Hematopoietic multipotent progenitor cell treated with erythropoietin and hydrocortisone succinate and interleukin-3 and kit ligand, for 8 days (in vitro differentiated cells): ENCODE measurements at places on chromosomes 11 and 22.

- DNase-seq, result no peak
These were observed 732.1 kb downstream of the NELL1 start for GRCh38 chr11:21401496-21401895.

DNA sequence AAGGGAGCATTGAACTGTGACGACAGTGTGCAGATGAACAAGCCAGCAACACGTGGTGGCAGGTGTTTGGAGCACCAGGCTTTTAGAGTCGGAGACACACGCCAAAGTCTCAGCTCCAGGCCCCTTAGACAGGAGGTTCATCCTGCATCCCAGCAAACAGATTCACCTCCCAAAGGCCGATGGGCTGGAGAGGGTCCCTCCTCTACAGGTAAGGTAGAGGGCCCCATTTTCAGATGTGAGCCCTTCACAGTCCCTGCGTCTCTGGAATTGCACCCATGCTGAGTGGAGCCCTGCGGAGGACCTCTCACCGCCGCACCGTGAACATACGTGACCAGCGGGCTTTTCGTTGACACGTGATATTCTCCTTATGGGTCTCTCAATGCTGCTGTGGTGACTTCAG, 109.0 kb upstream of the B3GAT1 start:
- no peak for DNase-seq

GRCh38 chr11:116697639-116698038, 75.1 kb downstream of the BUD13 start:
- DNase-seq, result no peak

DNA sequence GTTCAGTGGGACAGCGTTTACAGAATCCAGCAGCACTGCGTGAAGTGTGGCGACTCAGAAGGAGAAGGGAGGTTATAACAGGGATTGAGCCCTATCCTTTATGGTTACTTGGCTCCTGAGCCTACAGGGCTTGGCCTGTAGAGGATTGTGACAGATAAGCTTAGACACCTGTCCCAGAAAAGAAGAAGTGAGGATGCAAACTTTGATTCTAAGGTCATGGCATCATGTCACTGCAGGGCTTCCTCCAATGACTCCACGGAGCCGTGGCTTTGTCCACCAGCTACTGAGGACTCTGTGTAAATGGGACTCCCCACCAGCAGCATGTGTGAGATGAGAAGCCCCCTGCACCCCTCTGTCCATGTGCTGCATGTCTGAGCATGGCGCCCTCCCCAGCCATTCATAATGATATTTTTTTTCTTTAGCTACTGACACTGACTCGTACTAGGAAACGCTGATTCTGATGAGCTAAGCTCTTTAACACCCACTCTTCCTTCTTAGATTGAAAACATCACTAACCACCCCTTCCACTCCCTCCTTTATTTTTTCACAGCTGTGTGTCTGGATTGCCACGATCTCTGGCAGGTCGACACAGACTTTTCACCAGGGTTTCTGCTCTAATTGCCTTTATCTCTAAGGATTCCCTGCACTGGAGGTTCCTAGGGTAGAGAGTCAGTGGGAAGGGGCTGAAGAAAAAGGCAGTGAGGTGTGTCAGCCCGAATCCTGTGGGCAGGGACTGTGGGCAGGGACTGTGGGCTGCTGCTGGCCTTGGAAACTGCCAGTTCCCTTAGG, 65.5 kb upstream of the TTC12 start:
- no peak for DNase-seq

DNA sequence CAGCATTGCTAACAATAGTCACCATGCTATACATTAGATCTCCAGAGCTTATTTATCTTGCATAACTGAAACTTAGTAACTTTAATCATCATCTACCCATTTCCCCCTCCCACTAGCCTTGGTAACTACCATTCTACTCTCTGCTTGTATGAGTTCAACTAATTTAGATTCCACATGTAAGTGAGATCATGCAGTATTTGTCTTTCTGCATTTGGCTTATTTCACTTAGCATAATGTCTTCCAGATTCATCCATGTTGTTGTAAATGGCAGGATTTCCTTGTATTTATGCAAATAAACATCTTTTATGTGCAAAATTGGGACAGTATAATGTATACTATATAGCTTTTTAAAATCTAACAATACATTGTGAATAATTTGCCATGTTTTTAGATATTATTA, 66.0 kb upstream of the ZBED5 start:
- DNase-seq, result no peak

GRCh38 chr11:124583781-124584180, 14.0 kb downstream of the OR8A1 start:
- no peak for DNase-seq

DNA sequence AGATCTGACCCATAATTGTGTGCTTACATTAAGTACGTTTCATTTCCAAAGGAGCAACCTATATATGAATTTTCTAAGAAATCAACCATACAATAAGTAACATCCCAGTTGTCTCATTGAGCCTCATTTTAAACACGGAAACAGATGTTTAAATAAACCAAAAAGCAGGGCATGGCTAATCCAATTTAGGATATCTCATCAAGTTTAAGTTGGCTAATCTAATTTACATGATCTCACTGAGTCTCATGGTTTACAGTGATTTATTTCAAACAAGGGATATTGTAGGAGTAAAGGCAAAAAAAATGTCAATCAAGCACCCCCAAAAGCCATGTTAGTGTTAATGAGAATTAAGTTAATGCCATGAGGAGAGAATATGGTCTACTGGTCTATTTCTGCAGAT, 499.8 kb upstream of the CCDC90B start:
- no peak for DNase-seq

DNA sequence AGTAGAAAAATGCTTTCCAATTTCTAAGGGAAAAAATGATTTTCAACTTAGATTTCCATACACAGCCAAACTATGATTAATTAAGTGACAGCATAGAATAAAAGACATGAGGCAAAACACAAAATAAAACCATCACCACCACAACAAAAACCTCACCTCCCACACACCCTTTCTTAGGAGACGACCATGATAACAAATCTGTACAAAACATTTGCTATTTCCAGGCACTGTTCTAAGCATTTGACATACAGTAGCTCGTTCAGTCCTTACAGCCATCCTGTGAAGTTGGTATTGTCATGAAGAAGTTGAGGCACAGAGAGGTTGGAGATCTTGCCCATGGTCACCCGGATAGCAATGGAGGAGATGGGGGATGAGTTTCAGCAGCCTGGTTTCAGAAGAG, 8.7 kb downstream of the SPI1 start:
- peak; percentile 7 for DNase-seq

DNA sequence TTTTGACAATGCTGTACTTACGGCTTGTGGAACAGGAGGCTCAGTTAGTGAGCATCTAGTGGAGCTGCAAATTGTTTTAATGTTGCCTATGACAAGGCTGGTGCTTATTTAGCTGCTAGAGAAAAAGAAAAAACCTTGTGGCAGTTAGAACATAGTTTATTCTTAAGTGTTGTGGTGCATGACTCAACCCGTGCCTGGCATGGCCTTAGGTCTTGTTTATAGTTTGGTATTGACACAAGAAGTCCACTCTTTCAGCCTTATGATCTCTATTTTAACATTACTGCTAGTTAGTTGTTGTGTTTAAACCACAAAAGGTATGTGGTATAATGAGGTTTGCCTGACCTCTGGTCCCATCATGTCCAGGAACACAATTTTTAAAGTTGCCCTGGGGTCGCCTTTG, 744.6 kb downstream of the FAM181B start:
- DNase-seq, result no peak

GRCh38 chr11:19595840-19596751, 116.5 kb upstream of the NAV2 start:
- DNase-seq, result no peak

GRCh38 chr22:36744791-36745190, 31.1 kb downstream of the IFT27 start:
- DNase-seq, result no peak

- no peak for DNase-seq
These were observed 50.3 kb downstream of the SHANK2 start for GRCh38 chr11:71201936-71202597.

DNA sequence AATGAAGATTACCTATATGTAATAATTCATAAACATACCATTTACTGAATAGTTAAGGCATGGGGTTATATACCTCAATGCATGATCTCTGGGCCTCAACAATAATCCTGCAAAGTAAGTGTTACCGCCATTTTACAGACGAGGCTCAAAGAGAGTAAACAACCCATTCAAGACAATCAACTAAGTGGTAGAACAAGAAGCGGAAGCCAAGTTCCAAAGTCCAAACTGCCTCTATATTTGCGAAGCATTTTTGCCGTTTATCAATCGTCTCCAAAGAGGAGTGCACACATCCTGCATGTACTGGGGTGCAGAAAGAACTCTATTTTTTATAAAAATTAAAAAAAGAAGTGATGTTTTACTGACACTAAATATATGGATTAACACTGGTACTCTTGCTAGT, 27.5 kb upstream of the P4HA3 start:
- DNase-seq, result no peak

DNA sequence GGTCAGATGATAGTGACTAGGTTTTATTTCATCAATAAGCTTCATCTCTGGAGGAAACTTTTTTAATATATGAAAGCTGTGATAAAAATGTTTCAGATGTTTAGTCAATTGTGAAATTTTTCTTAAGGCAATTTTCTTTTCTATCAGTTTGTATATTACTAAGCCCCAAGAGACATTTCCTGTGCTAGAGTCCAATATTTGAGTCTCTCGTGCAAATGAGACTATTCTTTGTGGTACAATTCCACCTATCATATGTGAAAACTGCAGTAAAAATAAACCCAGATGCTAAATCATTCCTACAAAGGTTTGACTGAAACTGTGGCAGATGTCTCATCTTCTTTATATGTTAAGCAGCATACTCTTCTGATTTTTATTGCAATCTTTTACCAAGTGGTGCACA, 28.0 kb downstream of the CTR9 start:
- no peak for DNase-seq
